Frontal cortex (tissue), 4 donors: ENCODE measurements at places on chromosomes 6 and 20. TPM values are rescaled to one million over a fixed set of nuclear protein-coding genes. Genes with fewer than 3 reads are reported as not detected.

DNA sequence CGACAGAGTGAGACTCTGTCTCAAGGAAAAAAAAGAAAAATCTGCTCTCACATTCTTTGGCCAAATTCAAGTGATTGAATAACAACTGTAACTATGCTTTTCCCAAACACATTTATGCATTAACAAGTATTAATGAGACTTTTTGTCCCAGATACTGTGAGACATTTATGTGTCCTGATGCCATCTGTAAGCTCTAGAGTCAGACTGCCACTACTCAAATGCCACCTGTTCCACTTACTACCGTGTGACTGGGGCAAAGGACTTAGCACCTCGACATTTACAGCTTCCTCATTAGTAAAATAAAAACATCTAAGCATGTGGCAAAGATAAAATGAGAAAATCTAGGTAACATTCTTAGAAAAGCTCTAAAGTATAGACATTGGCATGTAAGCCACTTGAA lies 178.1 kb upstream of the MARCKS start:
- DNase-seq = no peak

- DNase-seq = no peak
Observed at GRCh38 chr6:99846006-99846405, 148.0 kb downstream of the MCHR2 start.

DNA sequence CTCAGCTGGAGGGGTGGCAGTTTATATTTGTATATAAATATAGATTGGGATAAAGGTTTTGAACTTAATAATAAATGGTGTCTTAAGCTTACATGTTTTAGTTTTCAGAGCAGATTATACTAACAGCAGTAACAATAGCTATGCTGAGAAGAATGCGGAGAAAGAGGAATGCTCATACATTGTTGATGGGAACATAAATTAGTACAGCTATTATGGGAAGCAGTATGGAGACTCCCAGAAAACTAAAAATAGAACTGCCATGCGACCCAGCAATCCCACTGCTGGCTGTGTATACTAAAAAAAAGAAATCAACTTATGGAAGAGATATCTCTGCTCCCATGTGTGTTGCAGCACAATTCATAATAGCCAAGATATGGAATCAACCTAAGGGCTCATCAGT lies 127.9 kb downstream of the BCKDHB start:
- no peak for DNase-seq

- DNase-seq = no peak
Observed at GRCh38 chr20:8526610-8527009, 394.5 kb downstream of the PLCB1 start.

The AIG1 gene
- 39.5 TPM for total RNA-seq

DNA sequence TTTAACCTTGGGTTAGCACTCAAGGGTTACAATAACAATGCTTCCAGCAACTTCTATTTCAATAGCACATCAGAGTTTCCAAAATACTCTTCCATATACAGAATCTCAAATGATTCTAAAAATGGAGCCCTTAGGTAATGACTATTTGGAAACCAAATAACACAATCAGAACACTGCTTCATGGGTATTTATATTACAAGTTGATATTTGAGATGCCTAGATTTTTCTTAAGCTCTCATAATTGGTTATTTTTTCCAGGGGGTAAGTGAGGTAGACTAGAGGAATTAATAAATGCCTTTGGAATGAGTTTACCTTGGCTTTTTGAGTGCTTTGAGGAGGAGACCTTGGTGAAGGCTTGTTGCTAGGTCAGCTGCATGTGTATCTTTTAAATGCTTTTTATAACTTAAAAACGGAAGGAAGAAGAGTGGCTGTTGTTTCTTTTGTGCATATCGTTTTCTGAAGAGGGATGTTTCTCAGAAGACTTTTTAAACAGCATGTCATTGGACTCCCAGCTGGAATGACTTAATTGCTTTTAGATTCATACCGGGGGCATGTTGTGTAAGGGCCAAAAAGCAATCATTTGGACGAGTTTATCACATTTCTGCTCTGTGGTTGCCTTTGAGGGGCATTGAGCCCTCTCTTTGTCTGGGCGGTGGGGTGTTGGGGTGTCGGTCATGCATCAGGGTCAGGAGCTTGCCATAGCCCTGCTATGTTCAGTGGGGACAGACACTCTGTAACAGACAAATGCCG lies 186.0 kb downstream of the DTNBP1 start:
- DNase-seq = no peak

DNA sequence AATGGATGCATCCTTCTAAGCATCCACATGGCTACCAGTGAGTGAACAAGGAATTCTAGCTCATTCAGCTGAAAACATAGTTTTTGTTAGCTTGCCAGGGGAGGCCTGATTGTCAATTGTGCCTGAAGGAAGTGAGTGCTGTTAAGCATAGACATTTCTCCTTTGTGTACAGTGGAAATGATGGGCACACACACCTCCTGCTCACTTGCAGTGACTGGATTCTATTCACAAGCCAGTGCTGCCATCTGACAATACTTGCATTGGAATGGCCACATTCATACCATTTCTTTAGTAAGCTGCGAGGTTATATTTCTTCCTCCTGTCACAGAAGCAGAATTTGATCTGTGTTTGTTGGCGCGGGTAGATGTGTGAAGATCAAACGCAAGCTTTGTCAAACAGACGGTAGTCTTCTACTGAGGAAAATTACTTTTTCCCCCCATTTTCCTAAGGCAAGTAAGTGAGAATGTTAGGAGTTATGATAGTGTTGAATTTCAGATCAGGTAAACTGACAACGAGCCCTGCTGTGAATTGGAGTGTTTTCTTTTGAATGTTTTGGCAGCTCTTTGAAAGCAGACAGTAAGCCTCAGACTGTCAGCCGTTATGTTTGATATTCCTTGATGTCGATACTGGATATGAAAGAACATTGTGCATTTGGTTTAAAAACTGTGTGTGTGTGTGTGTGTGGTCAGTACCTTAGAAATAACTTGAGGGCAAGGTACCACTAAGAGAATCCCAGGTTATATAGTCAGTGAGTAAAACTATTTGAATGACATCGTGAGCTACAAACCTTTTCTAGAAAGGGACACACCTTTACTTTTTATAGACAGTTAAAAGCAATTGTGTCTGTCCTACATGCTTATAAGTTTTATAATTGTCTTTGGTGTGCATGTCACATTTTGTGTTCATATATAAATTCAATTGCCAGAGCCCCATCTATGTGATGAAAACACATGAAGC lies 84.2 kb upstream of the BMP2 start:
- no peak for DNase-seq

The ITPR3 gene
- total RNA-seq = 1.2 TPM

The NXT1 gene
- total RNA-seq = 20.4 TPM
